Thoracic aorta (tissue), 2 donors: ENCODE measurements at places on chromosomes 2 and 18.

- DNase-seq: no peak
These were observed 208.2 kb downstream of the PRKCE start for GRCh38 chr2:45859682-45860081.

- no peak for DNase-seq
These were observed 24.3 kb upstream of the ID2 start for GRCh38 chr2:8657423-8658062.

GRCh38 chr2:11048335-11049008 is 106.8 kb upstream of the SLC66A3 start:
- DNase-seq: no peak

DNA sequence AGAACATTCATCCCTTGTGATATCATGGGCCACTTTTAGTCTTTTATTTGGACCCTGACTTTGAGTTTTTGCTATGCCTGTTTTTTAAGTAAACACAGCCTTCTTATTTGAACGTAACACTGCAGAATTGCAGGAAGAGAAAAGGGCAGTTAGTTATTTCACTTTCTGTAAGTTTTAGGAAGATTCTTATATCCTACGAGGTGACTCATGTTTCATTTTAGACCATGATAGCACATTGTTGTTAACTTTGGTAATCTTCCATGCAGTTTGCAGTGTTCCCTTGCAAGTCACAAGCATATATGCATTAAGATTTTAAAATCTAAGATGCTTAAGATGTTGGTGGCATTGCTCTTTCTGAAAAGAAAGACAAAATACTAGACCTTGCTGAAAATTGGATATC is 128.6 kb upstream of the EPC2 start:
- DNase-seq: no peak

DNA sequence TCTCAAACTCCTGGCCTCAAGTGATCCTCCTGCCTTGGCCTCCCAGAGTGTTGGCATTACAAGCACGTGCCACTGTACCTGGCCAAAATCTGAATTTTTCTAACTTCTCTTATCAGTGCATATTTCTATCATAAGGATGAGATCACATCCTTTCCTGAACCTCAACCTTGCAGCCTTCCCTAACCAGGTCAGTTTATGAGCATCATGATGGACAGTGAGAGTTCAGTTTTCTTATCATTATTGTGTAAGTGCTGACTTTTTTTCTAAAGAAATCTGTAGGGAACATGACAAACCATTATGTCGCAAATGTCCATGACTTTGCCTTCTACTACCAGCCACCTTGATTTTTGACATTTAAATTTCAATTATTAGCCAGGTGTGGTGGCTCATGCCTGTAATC is 31.5 kb downstream of the MRPL33 start:
- DNase-seq: no peak

GRCh38 chr2:234670052-234670451 is 173.2 kb upstream of the ARL4C start:
- DNase-seq: no peak

DNA sequence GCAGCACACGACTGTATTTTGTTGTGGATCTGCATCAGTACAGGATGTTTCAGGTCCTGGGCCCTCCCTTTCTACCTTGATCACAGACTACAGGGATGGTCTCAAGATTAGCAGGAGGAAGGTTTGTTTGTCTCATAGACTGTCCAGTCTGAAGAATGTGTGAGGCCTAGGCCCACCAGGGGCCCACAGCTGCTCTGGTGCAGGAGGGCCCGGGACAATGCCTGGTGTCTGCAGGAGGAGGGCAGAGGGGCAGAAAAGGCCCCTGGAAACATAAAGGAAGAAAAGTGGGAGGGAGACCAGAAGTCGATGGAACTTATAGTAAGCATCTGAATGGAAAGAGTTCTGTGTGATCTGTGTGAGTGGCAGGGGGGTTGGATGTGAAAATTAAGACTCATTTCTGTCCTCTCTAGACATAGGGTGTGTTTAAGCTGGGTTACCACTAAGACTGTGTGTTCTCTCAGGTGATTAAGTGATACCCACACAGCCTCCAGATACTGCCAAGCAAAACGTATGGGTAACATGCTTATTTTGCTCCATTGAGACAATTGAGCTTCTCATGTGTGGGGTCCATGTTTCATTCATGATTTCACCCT is 33.4 kb upstream of the LPIN2 start:
- DNase-seq: no peak

DNA sequence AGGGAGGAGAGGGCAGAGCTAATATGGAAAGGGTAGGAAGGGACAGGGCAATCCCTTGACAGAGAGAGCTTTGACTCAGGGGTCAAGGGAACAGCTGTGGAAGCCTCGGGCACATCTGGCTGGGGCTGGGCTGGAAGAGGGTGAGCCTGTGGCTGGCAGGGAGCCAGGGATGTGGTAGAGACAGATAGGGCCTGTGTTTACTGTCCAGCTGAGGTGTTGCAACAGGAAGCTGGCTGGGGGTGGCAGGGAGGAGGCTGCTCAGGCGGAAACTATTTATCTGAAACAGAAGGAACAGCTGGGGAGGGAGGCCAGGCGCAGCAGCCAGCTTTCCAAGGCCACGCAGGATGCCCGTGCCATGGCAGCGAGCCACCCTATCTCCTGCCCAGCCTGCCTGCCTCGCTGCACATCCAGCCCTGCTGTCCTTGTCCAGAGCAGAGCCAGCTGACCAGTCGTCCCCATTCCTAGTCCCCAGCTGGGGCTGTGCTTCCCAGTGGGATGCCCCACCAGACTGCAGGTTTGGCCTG is 264.7 kb downstream of the CYP26B1 start:
- DNase-seq: no peak

DNA sequence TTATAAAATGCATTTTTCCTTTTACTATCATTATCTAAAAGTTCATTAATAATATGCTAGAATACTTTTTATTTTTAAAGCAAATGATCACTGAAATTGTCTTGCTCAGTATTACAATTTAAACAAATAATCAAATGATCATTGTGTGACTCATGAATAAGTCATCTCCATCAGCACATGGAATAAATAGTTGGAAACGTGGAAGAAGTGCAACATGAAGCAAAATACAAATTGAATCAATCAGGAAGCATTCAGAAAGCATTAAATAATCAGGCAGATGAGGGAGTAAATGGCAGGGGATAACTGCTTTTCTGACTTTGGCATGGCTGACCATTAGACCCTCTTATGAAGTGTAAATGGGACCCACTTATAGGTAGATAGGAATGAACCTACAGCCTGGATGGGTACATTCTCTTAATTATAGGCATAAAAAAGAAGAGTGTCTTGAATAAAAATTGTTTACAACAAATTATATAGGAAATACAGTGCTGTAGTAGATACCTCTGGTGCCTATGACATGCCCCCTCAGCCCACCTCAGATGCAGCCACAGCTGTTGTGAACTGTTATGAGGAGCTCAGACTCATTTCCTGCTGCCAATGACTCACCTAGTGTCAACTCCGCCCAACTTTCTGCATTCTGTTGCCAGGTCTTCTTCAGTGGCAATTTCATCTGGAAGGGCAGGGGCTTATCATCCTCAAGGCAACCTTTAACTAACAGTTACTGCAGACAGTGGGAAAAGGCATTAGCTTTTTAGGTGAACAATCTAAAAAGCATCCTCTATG is 936.0 kb downstream of the TRIB2 start:
- no peak for DNase-seq

GRCh38 chr2:128494307-128494639 is 175.6 kb upstream of the HS6ST1 start:
- no peak for DNase-seq

GRCh38 chr2:231093933-231094332 is 30.9 kb downstream of the HTR2B start:
- no peak for DNase-seq

GRCh38 chr2:60337142-60337497 is 216.3 kb downstream of the BCL11A start:
- no peak for DNase-seq

GRCh38 chr18:3704556-3705344 is 254.8 kb downstream of the TGIF1 start:
- DNase-seq: no peak

DNA sequence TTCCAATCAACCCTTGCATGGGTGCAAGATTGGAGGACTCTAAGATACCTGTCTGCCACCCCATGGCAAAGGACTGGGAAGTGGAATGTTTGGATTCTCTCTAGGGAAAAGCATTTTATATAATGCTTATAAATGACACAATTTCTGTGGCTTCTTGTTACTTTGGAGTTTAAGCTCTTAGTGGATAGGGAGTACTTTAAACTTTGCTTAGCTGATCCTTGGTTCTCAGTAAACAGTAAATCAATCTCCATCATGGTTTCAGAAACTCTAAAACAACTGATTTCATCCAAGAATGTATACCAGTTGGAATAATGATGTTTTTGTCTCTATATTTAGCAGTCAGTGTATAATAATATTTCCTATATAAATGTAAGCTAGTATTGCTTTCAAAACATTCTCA is 14.1 kb upstream of the FAM228A start:
- no peak for DNase-seq

DNA sequence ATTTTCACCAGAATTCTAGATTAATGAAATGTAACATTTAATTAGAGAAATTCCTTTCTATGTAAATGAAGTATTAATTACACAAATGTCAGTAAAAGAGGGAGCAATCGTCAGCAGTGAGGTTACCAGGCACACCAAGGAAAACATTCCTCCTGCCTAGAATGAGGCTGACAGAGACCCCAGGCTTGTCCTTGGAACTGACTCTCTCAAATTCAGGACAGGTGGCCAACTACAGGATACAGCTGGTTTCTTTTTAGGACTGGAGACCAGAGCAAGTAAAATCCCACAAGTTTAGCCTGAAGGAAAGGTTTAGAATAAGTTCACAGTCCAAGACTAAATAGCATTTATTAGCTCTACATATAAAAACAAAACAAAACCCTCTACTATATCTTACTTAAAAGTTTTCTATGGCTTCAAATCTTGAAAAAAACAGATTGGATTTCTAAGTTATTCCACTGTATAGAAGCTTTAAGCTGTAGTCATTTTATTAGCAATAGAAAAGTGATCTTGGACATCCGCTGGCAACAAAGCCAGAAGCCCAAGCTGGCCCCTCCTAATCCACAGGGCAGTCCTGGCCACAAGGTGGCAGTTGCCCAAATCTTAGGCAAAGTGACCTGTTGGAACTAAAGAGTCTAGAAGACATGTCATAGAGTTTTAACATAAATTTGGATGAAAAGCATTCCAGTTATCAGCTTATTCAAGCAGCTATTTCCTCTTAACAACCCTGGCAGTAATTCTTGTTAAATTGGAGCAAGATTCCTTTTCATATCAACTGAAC is 81.0 kb downstream of the SP3 start:
- DNase-seq: no peak

DNA sequence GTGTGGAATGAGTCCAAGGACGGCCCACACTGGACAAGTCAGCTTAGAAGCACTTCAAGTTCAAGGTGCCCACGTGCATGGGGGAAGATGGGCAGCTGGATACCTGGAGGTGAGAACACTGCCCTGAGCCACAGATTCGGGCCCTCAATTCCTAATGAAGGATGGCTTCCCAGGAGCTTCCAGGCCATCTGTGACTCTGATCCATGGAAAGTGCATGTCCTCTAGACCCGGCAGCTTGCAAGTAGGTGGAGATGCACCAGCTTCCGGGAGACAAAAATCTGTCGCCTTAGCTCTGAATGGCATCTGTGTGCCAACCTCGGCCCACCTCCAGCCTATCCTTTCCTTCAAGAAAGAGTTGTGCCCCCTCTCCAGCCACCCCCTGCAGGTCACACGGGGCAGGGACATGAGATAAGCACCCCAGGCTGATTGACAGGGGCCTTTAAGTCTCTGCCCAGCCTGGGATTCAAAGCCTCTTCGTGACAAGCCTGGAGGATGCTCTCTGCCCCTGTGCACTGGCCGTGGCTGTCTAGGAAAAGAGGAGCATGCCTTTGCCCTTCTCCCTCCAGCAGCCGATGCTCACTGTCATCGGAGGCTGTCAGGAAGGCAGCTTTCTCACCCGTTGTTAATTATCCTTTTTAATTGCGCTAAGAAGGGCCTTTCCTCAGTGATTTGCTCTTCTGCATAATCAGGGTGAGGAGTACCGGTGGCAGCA is 65.5 kb downstream of the BIN1 start:
- DNase-seq: no peak

- DNase-seq: no peak
These were observed 94.9 kb downstream of the BCL2 start for GRCh38 chr18:63224630-63225029.

GRCh38 chr2:68943581-68944568 is 8.8 kb downstream of the GKN2 start:
- DNase-seq: no peak

DNA sequence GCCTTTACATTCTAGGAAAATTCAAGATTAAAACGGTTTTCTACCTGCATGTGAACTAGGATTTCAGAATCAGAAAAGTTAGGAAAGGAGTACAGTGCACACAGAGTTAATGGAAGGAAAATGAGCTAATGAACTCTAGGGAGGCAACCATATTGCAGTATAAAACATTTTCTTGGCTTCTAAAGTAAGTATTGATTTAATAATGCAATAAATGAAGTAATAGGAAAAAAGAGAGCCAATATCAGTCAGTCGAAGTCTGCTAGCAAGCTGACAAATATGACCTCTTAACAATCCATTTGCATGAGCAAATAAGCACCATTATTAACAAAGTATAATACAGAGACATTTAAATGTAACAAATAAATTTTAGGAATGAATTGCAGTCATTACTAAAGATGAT is 80.2 kb upstream of the COL3A1 start:
- no peak for DNase-seq

- no peak for DNase-seq
These were observed 16.2 kb upstream of the BBS5 start for GRCh38 chr2:169462896-169463695.

- DNase-seq: no peak
These were observed 378.5 kb upstream of the ID2 start for GRCh38 chr2:8303322-8303832.

DNA sequence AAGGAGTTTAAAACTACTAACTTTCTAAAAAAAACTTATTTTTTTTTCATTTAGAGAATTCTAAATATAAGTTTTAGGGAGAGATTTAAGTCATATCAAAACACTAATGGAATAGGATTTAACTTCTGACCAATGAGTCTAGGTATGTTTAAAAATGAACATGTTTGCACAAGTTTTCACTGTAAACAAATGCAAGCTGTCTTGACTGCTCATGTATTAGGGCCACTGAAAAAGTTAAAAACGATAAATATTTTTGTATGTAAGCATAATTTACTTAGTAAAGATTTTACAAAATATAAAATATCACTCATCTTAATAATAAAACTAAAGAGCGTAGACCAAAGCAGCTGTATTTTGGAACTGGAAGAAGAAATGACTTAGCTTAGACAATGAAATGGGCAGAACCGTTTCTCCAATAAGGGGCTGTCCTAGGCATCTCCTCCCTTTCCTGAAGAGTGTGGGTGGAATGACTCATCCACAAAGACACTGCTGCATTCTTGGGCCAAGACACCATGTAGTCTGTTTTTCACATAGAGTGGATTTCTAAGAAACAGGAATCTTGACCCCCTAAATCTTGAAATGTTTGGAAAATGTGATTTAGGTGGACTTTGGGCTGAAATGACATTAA is 118.8 kb downstream of the MEP1B start:
- no peak for DNase-seq

DNA sequence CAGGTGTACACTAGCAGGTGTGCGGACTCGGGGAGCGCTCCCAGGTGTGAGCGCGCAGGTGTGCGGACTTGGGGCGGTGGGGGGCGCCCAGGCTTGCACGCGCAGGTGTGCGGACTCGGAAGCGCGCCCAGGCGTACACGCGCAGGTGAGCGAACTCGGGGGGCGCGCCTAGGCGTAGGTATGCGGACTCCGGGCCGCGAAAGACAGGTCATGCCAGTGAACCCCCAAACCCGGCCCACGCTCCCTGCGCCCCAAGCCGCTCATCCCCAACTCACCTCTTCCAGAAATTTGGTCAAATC is 342 bp downstream of the CYB5A start:
- no peak for DNase-seq
